Neural cell (in vitro differentiated cells): ENCODE measurements at places on chromosomes 3 and 15. TPM values are rescaled to one million over a fixed set of nuclear protein-coding genes. Genes with fewer than 3 reads are reported as not detected.

GOLGA8J gene
- not detected in 2 replicates for polyA plus RNA-seq

ACKR2 gene
- not detected in 2 replicates for polyA plus RNA-seq

LMOD3 gene
- polyA plus RNA-seq: not detected in 2 replicates

LSMEM2 gene
- not detected in 2 replicates for polyA plus RNA-seq

UQCC5 gene
- 5.2 and 20.5 TPM in 2 replicates for polyA plus RNA-seq
